ENCODE measurements at places on chromosomes 3 and 15. TPM values are rescaled to one million over a fixed set of nuclear protein-coding genes. Genes with fewer than 3 reads are reported as not detected.

DNA sequence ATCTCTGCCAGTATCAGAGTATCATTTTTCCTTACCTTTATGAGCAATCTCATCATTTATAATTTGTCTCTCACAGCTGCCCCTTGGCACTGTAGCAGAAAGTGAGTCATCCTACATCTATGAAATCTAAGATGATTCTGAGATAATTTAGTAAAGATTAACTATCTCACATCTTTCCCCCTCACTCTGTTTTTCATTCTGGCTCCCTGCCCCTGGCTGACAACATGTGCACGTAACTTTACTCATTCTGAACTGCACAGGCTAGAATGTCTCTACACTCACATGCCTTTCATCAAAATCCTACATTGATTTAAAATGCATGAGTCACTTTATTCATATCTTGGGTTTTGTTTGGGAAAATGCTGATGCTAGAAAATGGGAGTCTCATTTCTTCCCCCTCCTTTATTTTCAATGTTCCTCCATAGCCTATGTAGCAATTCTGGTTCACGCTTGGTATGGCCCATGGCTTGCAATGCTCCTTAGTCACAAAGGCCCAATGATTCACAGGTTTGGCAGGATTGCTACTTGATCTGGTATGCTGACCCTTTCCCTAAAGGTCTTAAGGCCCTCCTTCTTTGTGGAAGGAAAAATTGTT, 838.5 kb downstream of the TUSC7 start:
- no peak for DNase-seq

DNA sequence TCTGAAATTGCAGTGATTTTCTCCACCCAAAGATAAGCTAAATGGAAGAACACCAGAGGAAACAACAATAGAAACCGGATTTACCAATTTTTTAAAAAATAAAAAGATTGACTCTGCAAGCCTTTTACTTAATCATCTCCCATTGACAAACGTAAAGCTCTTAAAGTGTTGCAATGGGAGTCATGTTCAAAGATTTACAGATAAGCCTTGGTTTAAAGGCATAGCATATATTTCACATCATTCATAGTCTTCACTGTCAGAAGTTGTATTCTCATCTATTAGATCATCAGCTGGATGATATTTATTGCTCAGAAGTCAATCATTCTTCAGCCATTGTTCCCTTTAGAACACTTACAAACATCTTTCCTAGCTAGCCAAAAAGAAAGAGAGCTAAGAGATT, 397.6 kb downstream of the GBE1 start:
- no peak for DNase-seq

DNA sequence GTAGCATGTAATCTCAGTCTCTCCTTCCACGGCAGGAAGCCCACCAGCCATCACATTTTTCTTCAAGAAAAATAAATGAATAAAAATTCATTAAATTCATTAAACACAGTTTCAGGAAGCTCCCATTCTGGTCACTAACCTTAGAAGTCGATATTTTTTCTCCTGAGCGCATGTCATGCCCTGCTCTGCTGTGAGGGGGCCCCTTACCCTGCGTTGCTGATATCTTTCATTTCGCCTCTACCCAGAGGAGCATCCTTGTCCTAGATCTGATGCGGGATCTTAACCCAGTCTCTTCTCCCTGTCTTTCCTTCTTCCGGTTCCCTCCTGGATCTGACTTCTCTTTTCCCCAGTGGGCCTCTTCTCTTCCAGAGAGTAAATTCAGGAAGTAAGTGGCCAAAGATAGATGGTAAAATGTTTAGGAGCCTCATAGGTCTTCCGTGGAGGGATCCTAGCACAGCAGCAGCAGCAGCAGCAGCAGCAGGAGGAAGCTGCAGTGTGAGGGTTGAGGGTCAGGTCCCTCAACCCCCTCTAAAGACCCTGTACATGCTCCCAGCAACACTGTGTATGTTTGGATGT, 1.4 kb upstream of the ILDR1 start:
- DNase-seq: no peak

- DNase-seq: no peak
Observed at GRCh38 chr3:37925157-37925556, 63.5 kb downstream of the CTDSPL start.

CHRNA3 gene
- not detected for total RNA-seq

C3orf20 gene
- total RNA-seq: 1.1 TPM

DNA sequence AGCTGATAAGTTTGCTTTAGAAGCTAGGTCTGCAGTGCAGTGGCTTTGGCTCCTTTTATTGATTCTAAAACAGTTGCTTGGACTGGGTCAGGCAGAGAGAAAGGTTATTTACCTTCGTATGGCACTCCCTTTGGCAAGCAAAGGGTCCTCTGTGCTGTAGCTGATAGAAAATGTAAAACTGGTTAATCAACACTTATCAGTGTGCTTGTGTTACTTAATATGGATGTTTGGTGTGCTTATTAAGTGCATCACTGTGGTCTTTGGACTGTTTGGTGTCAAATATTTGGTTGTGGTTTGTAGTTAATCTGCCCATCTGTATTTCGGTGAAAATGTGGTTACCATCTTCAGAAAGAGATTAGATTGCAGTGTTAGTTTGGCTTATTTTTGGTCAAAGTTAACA, 16.0 kb downstream of the UBE2E2 start:
- DNase-seq: no peak

GNAT1 gene
- total RNA-seq: not detected

DNA sequence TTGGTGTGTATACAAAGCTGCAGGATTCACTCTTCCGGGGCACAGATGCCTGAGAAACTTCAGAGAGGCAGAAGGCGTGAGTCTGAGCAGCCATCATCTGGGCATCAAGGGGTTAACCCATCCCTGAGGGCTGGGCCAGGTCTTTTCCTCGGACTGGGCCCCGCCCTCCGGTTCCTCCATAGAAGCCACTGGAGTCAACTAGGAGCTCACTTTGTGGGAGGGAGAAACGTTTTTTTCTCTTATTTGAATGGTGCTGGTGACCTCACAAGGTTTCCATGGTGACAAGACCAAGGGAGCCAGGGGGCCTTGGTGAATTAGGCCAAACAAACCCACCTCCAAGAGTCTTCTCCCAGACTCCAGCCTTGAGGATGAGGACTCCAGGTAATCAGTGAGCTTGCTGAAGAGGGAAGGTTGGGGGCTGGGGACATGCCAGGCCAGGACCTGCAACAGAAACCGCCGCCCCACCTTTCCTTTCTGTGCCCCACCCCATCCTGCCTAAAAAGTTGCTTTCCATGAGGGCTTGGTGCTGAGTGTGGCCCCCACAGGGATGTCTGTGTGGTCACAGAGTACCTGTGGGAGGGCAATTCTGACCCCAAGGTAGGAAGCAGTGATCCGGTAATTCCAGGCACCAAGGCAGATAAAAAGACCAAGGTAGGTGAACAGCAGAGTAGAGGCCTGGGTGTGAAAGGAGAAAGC, 14.8 kb upstream of the INSYN1 start:
- no peak for DNase-seq

DNA sequence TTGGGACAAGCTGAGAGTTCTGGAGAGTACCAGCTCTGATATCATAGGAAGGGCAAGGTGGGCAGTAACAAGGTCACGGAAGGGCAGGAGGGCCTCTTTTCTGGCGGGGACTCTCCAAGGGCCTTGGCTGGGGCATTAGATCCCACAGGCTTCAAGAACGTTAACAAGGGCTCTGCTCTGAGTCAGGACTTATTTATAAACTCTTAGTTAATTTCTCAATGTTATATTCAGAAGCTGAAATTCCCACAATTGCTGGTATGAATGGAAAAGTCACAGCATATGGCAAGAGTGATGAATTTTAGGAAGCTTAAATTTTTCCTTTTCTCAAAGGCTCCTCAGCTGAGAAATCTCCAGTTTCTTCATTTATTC, 320.2 kb upstream of the TBC1D5 start:
- DNase-seq: no peak

TUSC7 gene
- total RNA-seq: not detected

HACD3 gene
- 40.8 TPM for total RNA-seq

DNA sequence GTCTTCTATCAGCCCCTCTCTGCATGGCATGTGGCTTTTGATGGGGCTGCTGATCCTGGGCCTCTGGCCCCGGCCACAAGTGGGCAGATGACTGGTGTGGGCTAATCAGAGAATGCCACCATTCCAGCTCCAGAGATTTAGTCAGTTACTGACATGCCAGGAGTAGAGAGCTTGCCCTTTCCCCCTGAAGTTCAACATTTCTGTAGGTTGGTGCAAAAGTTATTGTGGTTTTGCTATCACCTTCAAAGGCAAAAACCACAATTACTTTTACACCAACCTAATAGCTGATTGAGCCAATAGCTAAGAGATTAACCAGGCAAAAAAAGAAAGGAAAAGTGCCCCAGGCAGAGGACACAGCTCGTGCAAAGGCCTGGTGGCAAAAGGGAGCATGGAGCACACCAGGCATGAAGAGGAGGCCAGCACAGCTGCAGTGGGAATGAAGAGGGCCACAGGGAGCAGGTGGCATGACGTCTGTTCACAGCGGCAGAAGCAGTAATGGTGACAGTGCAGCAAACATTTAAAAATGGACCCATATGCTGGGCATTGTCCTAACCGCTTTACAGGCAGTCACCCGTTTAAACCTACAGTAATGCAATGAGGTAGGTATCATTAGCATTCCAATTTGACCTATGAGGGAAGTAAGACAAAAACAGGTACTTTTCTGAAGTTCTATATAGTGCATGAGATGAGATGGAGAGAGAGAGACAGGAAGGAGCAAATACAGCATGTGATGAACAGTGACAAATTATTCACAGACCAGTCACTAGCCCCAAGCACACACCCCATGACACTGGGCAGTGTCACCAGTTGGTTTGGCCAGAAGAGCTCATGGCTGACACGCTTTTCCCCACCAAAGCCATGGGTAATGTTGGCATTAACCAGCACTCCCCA, 373.0 kb upstream of the PROK2 start:
- DNase-seq: no peak

DNA sequence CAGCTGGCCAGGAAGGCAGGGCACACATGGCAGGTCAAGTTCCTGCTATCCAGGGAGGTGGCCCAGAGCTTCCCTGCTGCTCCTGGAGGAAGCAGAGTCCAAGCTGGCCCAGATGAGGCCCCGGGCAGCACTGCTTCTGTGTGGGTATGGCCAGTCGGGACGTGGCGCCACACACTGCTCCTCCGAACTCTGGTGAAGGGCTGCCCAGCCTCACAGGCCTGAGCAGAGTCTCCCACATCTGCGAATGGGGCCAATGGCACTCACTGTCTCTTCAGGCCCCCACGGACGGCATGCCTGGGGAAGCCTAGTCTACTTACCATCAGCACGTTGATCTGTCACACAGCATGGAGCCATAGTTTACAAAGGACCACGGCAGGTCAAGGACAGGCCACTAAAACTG, 2.5 kb upstream of the PLA2G4F start:
- DNase-seq: no peak

- DNase-seq: no peak
Observed at GRCh38 chr15:77497110-77497737, 76.5 kb downstream of the HMG20A start.

- no peak for DNase-seq
Observed at GRCh38 chr3:97059168-97059567, 244.8 kb downstream of the EPHA6 start.

DNA sequence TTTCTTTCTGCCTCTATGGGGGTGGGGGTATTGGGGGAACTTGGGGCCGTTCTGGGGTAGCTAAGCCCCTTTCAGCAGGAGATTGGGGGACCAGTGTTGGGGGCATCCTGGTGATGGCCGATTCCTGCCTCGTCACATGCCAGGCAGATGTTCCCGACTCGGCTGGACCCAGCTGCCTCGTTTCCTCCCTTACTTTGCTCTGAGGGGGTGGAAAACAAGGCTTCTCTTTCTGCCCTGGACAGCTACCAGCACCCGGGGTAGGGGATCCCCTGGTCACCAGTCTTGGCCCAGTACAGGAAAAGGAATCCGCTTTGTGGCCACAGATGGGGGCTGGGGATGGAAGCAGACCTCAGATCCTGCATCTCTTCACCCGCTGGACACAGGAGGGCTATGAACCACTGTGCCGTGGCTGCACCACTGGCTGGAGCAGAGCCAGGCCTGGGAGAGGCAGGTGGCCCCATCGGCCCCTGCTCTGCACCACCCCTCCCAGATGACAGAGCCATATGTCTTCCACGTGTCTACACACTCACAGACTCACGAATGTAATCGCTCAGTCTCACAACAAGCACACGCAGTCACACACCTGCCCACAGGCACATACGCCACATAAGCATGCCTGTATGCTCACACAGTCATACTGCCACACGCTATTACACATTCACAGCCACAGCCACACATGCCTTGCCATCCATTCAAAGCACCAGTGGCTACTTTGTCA, 12.4 kb downstream of the SNX33 start:
- DNase-seq: no peak

- DNase-seq: no peak
Observed at GRCh38 chr3:12316253-12316652, 27.4 kb downstream of the PPARG start.

DNA sequence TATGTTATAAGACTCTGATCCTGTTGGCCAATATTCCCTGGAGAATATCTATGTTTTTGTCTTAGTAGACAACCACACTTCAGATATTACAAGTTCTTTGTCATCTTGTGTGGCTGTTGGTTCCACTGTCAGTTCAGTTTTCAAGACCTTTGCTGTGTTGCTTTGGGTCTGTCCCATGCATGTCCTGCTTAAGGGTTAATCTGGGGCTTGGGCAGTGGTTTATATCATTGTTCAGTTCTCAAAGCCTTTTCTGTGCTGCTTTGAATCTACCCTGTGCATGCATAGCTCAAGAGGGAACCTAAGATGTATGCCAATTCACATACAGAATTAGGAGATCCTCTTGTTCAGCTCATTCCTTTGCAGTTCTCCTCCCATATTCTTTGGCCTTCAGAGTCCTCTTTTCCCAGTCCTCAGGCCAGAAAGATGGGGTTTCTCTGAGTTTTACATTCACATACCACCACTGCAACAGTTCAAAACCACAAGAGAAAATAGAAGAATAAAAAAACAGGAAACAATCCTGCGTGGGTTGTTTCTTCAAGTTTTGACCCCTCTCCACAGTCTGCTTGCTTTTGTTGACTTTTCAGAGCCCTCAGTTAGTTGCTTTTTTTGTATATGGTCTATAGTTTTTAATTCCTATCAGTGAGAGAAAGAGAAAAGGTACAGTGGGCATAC, 21.6 kb downstream of the BUB1B start:
- DNase-seq: no peak

GRCh38 chr3:139454346-139454745, 22.0 kb downstream of the RBP2 start:
- no peak for DNase-seq

Measured in activated T-cell treated with anti-CD3 and anti-CD28 coated beads, Interleukin-2, amount 50 U/mL, for 72 hours (primary cell).